ENCODE measurements at places on chromosomes 12 and 14.

GRCh38 chr14:56124327-56124726, 6.1 kb downstream of the PELI2 start:
- DNase-seq: no peak

DNA sequence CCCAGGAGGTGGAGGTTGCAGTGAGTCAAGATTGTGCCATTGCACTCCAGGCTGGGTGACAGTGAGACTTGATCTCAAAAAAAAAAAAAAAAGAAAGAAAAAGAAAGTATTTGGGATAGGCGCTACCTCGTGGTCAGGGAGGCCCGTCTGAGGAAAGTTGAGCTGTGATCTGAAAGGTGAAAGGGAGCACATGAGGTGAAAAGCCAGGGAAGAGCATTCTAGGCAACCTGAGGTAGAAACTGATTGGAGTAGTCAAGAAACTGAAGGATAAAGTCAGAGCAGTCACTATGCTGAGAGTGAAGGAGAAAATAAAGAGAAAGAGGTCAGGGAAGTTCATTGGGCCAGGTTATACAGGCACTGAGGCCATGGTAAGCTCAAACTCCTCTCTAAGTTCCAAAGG, 7.7 kb downstream of the ANAPC5 start:
- no peak for DNase-seq

DNA sequence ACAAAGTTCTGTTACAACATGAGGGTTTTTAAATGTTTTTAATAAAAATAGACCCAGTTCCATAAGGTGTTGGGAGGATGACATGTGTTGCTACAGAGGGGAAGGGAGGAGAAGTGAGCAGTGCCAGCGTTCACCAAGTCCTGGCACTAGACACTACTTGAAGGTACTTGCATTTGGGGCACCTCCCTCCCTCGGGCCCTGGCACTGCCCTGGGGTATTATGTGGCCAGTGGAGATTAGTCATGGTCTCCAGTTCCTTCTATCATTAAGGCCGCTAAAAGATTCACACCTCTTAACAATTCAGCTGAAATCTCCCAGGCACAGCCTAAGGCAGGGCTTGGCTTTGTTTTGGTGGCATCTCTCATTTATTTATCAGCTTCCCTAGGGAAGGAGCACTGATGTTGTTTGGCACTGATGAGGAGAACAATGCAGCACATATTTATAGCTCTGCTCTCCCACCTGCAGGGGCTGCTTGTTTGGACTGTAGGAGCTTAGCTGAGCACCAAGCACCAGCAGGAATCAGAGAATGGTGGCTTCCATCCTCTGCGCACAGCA, 155.5 kb upstream of the NTF3 start:
- no peak for DNase-seq

DNA sequence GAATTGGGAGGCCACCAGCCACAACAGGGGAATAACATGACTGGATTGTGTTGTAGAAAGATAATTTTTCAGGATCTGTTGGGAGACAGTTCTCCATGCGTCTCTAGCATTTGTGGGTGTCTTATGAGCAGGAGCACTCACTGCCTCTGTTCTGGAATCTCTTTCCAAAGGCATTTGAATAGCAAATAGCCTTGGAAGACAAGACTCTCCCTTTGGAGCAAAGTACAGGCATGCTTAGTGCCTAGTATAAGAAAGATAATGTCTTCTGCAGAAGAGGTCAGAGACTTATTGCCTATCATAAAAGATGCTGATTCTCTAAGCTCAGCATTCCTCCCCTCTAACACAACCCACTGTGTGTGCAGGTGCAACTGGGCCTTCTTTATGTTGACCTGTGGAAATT, 58.3 kb downstream of the VCPKMT start:
- DNase-seq: no peak

DNA sequence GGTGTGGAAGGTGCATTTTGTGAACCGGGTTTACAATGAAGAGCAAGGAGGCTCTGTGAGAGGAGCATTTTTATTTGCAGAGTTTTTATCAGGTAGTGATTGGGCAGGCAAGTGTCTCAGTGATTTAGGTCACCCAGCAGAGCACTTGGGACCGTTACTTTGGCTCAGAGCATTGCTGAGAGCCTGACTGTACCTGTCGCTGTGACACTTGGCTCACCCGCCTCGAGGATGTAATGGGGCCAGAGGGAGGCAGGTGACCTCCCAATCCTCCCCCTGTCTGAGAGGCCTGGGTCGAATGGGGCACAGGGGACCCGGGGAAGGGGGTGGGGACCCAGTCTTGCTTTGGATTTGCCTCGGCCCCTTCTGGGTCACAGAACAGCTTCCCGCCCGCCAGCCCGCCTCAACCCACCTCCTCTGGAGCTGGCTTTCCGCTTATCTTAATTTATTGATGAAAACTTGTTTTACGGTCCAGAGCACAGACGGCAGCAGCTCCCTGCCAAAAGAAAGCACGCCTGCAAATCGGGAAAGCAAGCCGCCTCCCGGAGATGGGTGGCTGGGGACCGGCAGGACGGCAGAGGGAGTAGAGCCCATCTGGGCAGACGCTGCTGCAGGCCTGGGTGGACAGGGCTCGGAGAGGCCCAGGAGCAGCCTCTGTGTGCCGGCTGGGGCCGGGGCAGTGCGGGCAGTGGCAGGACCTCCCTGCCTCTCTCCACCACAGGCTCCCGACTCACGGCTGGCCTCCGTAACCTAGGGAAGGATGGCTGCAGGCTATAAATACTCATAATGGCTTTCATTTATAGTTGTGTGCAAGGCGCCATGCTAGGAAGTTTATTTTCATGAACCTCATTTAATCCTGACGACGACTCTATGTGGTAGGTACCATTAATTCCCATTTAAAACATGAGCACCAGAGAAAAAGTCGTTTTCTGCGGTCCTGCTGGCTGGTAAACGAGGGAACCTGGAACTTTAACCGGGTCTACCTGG, 187.1 kb downstream of the TSPAN9 start:
- DNase-seq: no peak

DNA sequence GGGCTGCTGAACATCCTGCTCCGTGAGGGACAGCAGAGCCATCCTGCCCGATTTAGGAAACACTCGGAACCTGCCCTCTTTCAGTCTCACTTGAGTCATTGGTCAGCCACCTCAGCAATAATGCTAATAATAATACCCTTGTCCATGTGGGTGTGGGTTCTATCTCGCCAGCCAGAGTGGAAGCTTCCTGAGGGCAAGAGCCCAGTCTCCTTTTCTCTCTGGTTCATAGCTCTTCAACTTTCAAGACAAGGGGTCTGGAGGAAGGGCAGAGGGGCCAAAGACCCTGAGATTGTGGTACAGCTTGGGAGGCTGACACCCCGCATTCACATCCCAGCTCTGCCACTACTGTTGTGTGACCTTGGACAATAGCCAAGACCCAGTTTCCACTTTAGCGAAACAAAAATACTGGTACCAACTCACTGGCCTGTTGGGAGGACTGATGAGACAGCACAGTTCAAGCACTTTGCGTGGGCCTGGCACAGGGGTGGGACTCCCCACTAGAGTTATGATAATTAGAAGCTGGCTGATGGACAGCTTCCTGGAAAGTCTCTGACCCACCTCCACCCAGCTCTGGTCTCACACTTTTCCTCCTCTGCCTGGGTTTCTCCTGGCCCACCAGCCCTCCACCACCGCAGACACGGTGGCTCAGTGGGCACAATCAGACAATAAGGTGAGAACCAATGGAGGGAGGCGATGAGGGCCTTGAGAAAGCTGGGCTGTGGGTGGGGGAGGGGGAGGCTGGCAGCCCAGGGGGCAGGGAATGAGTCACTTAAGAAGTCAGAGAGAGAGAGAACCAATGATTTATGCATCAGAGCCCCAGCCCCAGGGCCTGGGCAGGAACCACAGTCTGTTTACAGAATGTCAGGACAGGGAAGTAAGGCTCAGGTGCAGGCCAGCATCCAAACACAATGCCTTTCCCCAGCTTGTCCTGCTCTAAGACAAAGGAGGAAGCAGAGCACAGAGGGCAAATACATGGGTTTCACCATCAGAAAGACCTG, 9.6 kb downstream of the FAIM2 start:
- DNase-seq: no peak

- DNase-seq: no peak
Measured at GRCh38 chr12:58433959-58434358, 486.3 kb downstream of the LRIG3 start.

DNA sequence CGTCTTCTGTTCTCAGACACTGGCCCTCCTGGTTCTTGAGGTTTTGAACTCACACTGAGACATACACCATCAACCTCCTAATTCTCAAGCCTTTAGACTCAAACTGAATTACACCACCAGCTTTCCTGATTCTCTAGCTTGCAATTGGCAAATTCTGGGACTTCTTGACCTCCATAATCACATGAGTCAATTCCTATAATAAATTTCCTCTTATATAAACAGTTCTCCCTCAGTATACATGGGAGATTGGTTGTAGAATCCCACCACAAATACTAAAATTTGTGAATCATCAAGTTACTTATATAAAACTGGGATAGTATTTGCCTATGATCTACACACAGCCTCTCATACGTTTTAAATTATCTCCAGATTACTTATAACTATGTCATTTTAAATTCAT, 162.2 kb downstream of the DIO2 start:
- no peak for DNase-seq

DNA sequence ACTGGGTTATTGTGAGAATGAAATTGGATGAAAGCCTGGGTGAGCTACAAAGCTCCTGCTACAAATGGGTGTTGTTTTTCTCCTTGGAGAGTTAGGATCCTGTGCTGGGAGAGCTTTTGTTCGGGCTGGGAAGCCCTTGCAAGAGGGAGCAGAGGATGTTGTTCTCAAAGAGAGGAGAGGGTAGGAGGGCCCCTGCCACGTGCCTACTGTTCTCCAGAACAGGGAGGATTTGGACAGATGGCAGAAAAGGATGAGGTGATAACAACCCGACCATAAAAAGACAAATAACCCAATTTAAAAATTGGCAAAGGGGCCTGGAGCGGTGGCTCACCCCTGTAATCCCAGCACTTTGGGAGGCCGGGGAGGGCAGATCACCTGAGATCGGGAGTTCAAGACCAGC, 68.8 kb downstream of the GALNT16 start:
- DNase-seq: no peak

GRCh38 chr12:119169150-119169549, 9.6 kb upstream of the HSPB8 start:
- DNase-seq: no peak

DNA sequence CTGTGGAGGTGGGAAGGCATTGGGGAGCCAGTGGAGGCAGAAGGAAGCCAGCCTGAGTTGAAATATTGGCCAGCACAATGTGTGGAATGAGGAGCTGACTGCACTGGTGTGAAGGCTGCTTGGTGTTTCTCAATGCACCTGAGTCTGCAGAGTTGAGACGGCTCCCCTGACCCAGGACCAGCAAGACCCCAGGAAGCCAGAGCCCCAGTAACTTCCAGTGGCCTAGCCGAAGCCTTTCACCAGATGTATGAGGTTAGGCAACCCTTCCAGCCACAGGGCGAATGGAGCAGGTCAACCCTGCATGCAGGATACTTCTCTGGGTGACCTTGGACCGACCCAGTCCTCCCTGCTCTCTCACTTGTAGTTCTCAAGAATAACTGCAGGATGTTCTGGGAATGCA, 12.9 kb upstream of the KRT73 start:
- no peak for DNase-seq

GRCh38 chr12:10722905-10723746, at the start of gene YBX3:
TSS of gene YBX3 (minus strand) at chr12:10723323. CDS start at chr12:10723111, 212 bp downstream.
- DNase-seq: no peak

- no peak for DNase-seq
Measured at GRCh38 chr12:40127408-40127807, 21.5 kb upstream of the SLC2A13 start.

- peak; percentile 1 for DNase-seq
Measured at GRCh38 chr14:52551205-52551604, 1.1 kb downstream of the TXNDC16 start.

DNA sequence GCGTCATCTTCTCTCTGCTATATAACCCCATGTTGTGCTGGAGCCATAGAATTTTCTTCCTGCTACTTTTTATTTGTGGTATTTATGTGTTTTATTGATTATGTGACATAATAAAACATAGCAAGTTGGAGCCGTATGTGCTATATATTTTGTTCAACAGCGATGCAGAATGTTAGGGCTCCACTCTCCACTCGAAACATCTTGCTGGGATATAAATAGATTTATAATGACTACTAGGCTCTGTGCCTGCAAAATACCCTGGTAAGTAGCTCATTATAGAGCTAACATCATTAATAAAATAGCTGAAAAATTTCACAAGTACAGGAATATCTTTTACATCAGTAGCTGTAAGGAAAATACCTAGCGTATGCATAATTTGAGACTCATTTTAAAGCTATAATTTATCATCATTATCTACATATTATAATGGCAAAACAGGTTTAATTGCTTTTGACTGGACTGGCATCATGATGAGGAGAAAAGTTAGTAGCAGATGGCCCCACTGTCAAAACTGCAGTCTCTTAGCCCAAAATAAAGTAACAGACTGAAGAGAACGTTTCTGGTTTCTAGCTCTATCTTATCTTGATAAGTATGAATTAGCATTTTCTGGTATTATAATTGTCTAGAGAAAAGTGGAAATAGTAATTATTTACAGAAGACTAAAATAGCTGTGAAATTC, 263.0 kb downstream of the NEDD1 start:
- DNase-seq: no peak

DNA sequence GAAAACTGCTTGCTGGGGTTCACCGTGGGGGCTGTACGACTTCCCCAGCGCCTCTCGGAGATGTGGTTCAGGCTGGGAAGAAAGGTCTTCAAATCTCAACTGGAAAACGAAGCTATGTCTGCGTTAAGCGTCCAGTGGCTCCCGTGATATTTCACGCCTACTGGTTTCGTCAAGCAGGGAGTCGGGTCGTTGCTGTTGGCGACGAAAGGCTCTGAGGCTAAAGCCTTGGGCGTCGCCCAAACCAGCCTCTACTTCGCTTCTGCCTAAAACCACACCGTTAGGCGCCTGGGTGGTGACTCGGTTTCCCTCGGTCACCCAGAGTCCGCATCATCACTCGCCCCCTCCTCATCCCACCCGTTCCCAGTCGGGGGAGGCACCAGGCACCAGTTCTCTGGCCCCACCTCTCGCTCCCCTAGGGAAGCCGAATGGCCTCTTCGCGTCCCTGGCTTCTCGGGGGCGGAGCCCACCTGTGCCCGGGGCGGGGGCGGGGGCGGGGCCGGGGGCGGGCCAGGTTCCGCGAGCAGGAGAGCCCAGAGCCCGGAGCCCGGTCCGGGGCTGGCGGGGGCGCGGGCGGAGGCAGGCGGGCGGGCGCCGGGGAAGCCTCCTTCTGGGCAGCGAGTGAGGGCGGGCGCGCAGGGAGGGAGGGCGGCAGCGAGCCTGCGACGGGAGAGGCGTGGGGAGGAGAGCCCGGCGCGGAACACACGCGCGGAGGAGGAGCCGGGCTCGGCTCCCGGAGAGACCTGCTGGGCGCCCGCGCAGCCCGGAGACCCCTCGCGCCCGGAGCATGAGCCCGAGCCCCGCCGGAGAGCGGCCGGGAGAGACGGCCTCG, at the start of gene B4GALNT3:
Gene B4GALNT3, plus strand, starts transcription at position 510 of the 829 bp plus-strand sequence. CDS start 438 bp downstream, outside the sequence.
- DNase-seq: no peak

DNA sequence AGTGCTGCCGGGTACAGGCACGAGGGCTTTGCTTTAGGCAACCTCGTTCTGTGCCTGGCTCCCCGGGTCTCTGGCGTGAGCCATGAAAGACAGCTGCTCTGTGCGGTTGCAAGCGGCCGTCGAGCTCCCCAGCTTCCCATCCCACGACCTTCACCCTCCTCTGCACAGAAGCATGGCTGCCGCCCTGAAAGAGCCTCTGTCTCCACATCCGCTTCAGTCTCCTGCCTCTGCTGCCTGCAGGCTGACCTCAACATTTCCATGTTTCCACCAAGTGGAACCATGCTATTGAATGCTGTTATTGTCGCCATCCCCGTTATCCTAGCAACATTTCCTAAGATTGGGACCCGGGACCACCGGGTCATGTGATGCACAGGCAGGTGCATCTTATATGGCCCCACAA, 57.1 kb downstream of the KDM2B start:
- no peak for DNase-seq

- DNase-seq: no peak
Measured at GRCh38 chr14:101500681-101501080, 60.6 kb upstream of the DIO3 start.

- no peak for DNase-seq
Measured at GRCh38 chr14:72975770-72976169, 49.5 kb downstream of the DCAF4 start.
